NCI-H1092 treated with DMSO at 0.1 percent for 48 hours (cell line): ENCODE measurements at places on chromosomes 12 and 14.

DNA sequence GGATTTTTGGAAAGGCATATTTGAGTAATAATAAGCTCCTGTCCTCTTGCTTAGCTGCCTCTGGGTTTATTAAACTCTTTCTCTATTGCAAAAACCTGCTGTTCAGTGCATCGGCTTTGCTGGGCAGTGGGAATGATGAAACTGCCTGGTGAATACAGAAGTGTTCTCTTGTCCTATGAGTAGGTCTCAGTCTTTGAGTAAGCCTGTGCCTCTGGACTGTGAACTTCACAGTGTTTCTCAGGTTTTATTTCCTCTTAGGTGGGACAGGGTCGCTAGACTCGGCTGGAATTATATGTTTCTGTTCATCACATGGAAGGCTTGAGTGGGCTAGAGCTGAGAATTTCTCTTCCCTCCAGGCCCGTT is 46.4 kb downstream of the CRADD start:
- no peak for DNase-seq

DNA sequence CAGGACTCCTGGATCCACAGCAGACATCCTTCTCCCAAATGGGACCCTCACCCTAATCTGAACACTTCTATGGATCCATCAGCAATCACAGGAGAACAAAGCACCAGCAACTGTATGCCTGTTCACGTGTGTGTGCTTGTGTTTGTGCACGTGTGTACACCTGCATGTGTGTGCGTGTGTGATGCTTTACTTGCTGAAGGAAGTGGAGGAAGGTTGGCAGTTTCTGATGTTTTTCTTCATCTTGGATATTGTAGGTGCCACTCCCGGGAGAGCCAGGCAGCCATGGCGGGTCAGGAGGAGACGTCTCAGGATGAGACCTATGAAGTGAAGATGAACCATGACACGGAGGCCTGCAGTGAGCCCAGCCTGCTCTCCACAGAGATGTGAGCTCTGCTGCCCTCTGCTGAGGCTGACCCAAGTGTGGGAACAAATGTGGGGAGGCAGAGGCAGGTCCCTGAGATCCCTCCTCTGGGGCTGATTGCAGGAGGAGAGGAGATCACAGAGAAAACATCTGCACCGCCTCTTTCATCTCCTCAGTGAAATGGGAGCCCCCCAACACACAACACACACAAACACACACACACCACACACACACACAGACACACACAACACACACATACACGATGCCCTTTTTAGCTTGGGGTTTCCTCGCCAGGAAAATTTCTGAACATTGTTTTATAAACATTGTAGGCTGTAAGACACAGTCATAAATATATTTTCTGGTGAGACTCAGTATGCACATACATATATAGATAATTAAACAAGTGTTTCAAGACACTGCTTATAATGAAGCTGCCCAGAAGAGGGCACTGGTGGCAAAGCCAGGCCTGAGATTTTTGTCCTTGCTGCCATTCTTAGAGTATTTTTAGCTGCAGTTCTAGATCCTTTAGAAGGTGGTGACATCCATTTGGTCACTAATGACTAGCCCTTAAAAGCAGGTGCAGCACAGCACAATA is 112.2 kb upstream of the FKBP4 start:
- DNase-seq: peak; percentile 40

DNA sequence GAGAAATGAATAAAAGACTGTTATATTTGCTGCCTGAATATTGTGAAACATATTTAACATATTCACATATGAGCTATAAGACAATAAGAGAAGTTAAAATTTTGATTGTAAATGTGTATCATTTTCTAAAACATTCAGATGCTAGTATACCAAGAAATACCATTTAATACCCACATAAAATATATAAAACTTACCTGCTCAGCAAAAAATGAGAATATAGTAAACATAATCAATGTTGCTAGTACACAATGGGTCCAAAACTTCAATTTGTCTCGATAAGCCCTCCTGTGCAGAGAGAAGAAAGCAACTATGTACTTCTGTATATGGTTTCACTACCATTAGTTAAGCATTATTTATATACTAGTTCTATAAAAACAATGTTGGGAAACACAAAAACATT is 9.6 kb upstream of the SYCP3 start:
- DNase-seq: no peak

- no peak for DNase-seq
Observed at GRCh38 chr12:2693980-2694610, 100.7 kb upstream of the FKBP4 start.

- no peak for DNase-seq
Observed at GRCh38 chr14:75049731-75050201, 1.5 kb downstream of the MLH3 start.

- DNase-seq: peak; percentile 48
Observed at GRCh38 chr12:1576410-1577241, 17.8 kb downstream of the FBXL14 start.

- DNase-seq: no peak
Observed at GRCh38 chr14:72986857-72987256, 40.0 kb downstream of the ZFYVE1 start.

DNA sequence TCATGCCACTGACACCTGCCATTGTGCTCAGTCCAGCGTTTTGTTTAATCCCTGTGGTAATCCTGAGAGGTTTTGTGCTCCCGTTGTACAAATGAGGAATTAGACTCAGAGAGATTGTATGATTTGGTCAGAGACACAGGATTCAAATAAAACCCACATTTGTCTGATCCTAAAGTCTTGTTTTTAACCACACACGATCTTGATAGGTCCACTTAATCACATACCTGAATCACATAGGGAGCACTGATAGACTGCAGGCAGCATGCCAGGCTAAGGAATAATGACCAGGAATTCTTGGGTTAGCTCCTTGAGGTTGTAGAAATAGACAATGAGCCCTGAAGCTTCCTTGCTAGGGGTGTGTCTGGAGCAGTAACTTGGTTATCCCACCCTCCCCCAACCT is 202.6 kb upstream of the RGS6 start:
- DNase-seq: no peak

- DNase-seq: no peak
Observed at GRCh38 chr14:105389976-105390848, 8.1 kb upstream of the TEX22 start.

- peak; percentile 90 for DNase-seq
Observed at GRCh38 chr12:2877047-2877952, at the start of the genes FOXM1 and RHNO1. TSS of gene FOXM1 (minus strand) at chr12:2877174. CDS start at chr12:2874478, 2,696 bp downstream. TSS of gene RHNO1 (plus strand) at chr12:2877223. CDS start at chr12:2885367, 8,144 bp downstream.

- DNase-seq: no peak
Observed at GRCh38 chr12:57476162-57476992, 3.3 kb downstream of the ARHGAP9 start.

DNA sequence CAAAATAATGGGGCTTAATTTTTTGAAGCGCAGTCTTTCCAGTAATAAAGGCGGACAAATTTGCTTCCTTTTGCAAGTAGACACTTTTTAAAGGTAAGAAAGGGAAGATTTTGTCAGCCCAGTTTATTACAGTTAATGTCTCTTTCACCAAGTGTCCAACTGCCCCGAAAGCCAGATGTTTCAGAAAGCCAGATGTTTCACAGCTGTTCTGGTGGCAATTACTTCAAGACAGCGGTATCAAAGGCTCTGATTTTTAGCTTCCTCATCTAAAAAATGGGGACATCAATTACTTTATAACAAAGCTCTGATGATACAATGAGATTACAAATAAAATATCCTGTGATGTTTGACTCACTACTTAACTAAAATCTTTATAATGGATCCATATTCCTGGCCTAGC is 1.0 kb downstream of the WBP11 start:
- DNase-seq: no peak

- DNase-seq: no peak
Observed at GRCh38 chr12:2539938-2540337, 254.8 kb upstream of the FKBP4 start.

DNA sequence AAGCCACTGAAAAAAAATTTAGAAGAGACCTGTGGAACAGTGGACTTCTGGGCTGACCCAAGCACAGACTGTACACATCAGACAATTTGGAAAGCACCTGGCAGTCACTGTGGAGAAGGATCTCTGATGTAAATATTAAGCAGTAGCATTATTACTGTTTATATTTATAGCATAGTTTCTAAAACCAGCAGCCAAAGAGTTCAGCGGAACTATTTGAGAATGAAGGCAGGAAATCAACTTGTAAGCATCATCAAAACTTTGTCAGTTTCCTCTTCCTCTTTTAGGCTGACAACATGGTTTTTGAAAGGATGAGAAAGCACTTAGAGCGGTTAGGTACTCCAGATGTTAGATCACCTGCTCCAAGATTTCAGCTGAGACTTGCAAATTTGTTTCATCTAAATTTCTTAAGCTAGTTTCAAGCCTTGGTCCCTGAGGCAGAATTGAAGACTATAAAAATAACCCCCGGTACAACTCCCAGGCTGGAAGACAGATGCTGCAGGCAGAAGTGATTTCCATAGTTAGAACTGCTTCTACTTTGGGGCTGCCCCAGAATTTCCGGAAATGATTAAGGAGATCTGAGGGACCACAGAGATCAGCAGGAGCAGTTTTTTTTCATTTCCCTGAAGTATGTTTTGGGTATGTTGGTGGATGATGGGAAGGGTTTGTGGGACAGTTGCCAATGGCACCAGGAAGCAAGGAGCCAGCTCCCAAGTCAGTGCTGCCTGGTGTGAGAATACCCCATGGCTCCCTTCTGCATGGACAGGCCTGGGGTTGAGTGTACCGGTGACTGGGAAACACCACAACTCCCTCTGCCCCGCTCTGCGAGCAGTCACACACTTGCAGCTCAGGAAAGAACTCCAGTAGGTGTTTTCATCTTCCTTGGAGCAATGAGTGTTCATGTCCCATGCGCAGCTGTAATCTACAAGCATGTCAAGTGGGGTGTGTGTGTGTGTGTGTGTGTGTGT is 354.5 kb downstream of the NUAK1 start:
- no peak for DNase-seq

DNA sequence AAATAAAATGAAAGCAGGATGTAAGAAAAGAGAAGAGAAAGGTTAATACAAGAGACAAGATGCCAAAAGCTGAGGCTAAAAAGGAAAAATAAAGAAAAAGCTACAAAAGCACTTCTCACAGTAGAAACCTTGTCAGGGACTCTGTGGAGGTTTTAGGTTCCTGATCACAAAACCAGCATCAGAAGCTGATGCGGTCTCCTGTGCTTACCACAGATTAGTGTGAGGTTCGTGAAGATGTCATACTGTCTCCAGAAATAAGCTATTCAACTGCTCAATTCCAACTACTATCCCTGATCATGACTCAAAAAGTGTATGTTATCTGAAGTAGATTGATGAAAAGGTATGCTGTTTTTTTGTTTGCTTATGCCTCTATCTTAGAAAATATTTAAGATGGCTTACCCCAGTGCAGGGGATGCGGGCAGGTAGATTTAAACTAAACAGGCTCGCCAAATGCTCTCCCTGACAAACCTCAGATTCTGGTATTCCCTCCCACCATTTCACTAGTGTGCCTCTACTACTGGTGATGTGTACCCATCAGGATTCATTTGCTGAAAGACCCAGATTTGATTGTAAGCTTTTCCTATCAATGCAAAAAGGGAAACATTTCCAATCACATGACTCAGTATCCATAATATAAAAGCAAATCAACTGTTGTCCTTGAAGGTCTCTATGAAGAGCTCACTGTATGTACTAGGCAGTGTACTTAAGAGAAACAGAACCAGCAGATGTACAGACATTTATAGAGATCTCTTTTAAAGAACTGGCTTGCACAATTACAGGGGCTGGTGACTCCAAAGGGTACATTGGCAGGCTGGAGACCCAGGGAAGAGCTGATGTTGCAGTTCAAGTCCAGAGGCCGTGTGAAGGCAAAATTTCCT is 169.5 kb upstream of the FOXN3 start:
- DNase-seq: no peak

DNA sequence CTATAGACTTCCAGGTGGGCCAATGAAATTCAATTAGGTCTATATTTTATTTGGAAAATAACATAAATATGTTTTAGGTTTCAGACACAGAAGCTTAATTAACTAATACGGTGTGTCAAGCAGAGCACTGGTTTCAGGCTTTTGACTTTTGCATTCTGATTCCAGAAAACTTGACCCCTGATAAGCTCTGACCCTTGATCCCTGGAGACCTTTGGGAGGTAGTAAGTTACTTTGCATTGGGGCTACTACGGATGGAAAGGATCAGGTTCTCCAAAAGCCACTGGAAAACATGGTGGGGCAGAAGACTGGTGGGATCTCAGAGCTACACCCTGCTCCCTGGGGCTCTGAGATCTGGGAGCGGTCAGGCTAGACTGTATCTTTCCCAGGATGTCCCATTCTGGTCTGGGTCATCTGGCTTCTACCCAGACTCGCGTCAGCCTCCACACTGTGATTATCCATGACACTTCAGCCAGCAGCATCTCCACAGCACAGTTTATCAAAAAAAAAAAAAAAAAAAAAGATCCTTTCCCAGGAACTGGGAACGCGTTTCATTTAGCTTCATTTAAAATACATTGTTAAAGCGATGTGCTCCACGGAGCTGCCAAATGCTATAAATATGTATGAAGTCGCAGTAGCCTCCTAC is 17.8 kb upstream of the EMP1 start:
- no peak for DNase-seq

- DNase-seq: no peak
Observed at GRCh38 chr12:15649347-15649746, 139.8 kb downstream of the EPS8 start.

GRCh38 chr14:91310606-91311283 is 66.2 kb upstream of the GPR68 start:
- DNase-seq: no peak

DNA sequence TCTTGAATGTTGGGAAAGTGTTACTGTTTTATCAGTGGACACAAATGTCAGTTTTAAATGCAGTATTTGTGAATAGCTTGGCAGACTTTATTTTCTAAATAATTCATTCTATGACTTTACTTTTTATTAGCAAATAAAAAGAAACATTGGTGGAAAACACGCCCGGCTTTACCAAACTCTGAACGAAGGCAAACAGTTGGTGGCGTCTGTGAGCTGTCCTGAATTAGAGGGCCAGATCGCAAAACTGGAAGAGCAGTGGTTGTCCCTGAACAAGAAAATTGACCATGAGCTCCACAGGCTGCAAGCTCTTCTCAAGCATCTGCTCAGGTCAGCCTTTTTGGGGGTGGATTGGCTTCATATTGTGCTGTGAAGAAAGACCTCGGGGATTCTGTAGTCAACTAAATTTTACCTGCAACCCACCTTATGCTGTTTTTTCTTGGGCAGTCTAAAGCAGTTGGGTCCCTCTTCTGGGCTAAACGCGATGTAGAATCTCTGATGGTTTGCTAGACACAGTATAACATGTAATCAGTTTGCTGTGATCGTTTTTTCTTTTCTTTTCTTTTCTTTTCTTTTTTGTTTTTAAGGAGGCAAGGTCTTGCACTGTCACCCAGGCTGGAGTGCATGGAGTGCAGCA is 156.4 kb downstream of the ESR2 start:
- no peak for DNase-seq
